ENCODE measurements at places on chromosomes 7 and 10.

DNA sequence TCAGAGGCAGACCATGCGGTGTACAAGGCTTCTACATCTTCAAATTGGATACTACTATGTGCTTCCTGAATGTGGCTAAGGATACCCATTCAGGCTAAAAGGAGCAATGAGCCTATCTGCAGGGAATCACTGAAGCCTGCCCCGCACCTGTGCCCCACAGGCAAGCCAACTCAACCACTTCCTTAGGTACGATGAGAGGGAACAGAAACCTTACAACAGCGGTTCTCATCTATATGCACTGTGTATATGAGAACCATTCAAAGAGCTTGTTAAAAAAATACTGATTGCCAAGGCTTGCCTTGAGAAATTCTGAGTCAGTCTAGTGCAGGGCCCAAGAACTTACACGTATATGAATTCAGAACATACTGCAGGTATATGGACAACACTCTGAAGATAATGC, 679.6 kb downstream of the PARD3 start:
- DNase-seq: no peak

GRCh38 chr7:7816084-7816483, 97.7 kb upstream of the RPA3 start:
- no peak for DNase-seq

- DNase-seq: no peak
These were observed 70.9 kb downstream of the CCDC7 start for GRCh38 chr10:32516567-32517495.

GRCh38 chr10:103512166-103512565, 18.7 kb downstream of the NEURL1 start:
- no peak for DNase-seq

DNA sequence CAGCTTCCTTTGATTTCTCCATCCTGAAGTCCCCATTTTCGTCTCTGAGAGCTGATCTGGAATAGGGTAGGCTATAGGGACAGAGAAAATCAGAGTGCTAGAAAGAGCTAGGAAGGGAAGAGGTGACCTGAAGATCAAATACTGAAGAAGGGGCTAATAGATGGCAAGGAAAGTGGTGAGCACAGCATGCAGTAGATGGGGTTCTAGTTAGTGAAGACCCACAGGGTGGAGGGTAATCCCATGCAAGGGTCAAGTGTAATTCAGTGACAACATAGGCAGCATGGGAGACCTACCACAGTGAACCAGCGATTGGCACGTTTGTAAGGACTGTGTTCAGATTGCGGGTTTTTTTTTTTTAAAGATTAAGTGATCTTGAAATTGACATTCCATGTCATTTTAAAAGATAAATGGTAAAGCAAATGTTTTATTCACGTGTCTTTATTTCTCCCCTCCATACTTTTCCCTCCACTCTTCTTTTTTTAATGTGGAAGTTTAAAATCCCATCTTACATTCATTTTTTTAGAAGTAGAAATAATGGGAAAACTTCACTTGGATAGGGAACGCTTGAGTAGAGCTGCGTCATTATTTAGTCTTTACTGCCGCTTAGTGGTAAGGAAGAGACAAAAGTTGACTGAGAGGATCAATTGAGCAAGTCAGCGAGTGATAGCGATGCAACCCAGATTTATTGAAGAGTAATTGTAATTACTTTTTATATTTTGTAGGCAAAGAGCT, 21.0 kb upstream of the ABI1 start:
- peak; percentile 37 for DNase-seq

- DNase-seq: no peak
These were observed 143.0 kb downstream of the STK31 start for GRCh38 chr7:23852988-23853387.

- DNase-seq: peak; percentile 17
These were observed 209.0 kb downstream of the CACNA2D1 start for GRCh38 chr7:82234457-82235049.

DNA sequence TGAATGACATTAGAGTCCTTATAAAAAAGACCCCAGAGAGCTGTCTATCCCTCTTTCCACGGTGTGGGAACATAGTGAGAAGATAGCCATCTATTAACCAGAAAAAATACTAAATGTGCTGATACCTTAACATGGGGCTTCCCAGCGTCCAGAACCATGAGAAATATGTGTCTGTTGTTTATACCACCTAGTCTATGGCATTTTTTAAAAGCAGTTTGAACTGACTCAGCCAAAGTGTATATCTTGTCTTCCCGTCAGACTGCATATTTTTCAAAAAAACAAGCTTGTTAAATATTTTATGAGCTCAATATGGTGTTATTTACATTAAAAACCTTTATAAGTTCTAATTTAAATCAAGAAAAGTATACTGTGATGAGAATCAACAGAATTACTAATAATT, 255.3 kb downstream of the HGF start:
- no peak for DNase-seq

DNA sequence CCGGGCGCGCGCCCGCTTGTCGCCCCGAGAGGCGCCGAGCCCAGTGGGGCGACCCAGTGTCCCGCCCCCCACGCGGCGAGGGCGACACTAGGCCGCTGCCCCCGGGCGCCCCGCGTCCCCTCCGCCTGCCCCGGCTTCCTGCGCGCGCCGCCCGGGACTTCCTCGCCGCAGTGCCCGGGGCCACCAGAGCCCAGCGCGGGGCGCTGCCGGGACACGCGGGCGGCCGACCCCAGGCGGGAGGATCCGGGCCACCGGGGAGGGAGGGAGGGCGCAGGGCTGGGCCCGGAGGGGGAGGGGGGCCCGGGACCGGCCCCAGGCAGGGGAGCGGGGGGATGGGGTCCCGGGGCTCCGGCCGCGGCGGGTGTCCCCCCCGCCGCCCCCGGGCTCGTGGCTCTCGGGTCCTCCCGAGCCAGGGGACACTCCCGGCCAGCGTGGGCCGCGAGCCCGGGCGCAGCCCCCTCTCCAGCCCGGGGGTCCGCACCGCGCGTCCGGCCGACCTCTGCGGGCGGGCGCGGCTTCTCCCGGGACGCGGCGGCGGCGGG, 435 bp upstream of the PWWP2B start:
- no peak for DNase-seq

- no peak for DNase-seq
These were observed 735.6 kb downstream of the XPNPEP1 start for GRCh38 chr10:109187677-109188076.

- peak; percentile 36 for DNase-seq
These were observed 22.4 kb downstream of the GBF1 start for GRCh38 chr10:102267748-102268147.

Data from GM04504 (cell line).